ENCODE measurements at places on chromosomes 6 and 20. TPM values are rescaled to one million over a fixed set of nuclear protein-coding genes. Genes with fewer than 3 reads are reported as not detected.

DNA sequence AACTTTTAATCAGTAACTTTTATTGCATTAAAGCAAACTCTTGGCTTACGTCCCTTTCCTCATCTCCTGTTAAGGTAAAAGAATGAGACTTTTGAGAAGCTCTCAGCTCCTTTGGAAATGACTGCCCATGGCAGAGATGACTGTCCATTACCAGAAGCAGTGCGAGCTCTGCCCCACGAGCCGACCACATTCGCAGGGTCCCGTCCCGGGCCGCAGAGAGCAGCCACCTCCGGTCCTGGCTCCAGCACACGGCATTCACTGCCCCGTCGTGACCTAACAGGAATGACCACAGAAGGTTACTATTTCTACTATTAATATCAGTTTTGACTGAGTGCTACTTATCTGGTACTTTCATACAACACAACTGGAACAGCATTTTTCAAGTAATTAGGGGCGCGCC is 63.4 kb downstream of the WDR27 start:
- DNase-seq, result no peak

GRCh38 chr6:5869261-5869660 is 137.5 kb downstream of the NRN1 start:
- no peak for DNase-seq

GRCh38 chr20:53579581-53580375 is 13.9 kb downstream of the ZNF217 start:
- DNase-seq, result no peak

C20orf204 gene
- total RNA-seq, result 2.4 TPM
